Ovary (tissue), 10 donors: ENCODE measurements at places on chromosomes 4 and X.
A peak's percentile ranks its signal among the peaks of the same experiment; 100 is the strongest.

DNA sequence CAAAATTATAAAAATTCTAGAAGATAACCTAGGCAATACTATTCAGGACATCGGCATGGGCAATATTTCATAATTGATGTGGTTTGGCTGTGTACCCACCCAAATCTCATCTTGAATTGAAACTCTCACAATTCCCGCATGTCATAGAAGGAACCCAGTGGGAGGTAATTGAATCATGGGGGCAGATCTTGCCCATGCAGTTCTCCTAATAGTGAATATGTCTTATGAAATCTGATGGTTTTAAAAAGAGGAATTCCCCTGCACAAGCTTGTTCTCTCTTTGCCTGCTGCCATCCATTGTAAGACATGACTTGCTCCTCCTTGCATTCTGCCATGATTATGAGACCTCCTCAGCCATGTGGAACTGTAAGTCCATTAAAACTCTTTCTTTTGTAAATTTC, 77.7 kb downstream of the DDX60 start:
- DNase-seq = no peak

DNA sequence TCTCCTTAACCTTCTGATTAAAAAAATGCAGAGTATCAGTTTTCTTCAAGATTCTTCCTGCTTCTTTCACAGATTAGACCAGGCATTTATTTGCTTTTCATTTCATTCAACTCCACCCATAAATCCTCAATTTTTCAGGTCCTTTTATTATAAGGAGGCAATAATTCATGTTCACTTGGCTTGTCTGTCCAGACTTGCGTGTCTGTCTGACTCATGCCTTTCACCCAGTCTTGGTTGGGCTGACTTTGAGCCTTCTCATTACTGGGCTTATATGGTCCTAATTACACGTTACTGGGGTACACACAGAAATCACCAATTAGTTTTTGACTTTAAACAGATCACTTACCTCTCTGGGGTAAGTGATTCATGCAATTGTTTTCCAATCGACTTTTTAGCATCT, 48.8 kb upstream of the GALNT7 start:
- no peak for DNase-seq

- no peak for DNase-seq
Observed at GRCh38 chr4:83832110-83832825, 296.4 kb downstream of the GPAT3 start.

DNA sequence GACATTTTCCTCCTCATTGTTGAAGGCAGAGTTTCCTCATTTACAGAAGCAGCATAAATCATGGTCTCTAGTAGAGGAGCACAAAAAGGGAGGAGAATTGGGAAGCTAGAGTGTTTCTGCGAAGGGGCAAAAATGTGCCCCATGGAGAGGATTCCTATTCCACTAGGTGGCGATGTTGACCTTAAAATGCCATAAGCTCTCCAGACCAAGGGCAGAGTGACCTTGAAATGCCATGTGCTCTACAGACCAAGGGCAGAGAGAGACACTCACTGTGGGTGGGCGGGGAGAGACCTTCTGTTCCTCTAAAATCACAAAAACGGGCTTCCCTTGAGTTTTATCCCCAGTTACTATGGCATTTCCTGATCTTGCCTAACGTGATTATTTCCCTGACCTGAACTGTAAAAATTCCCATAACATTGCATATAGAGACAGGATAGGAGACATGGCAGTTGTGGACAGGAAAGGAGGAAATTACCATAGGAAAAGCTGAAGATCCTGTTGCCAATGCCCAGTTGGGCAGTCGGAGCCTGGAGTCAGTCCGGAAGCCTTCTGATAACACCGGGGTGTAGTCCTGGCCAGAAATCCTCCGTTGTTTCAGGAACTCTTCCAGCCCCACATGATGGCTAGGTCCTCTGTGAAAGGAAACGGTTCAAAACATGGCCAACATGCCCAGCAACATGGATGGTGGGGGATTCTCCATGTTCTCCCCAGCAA, 567.7 kb downstream of the MAGEB5 start:
- no peak for DNase-seq

DNA sequence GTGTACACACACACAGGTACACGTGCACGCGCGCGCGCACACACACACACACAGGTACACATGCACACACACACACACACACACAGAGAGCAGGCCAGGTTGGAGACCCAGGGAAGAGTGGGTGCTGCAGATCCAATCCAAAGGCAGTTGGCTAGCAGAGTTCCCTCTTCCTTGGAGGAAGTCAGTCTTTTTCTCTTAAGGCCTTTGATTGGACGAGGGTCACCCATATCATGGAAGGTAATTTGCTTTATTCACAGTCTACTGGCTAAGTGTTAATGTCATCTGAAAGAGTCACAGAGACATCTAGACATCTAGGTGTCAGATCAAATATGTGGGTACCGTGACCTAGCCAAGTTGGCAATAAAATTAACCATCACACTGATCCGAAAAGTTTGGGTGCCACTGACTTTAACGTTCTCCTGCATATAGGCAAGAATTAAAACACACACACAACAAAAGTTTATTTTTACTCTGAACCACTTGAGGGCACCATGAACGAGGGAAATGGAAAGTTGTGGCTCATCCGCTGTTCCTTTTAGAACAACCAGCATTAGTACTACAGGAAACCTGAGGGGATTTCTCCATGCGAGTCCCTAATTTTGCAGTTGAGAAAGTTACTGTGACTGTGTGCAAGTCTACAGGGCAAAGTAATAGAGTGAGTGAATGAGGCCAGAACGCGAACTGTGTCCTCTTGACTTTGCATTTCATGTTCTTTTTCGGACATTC, 66.0 kb upstream of the STOX2 start:
- no peak for DNase-seq

- no peak for DNase-seq
Observed at GRCh38 chr4:153507310-153508073, 41.3 kb downstream of the TMEM131L start.

- no peak for DNase-seq
Observed at GRCh38 chrX:13373431-13374187, 53.8 kb upstream of the ATXN3L start.

GRCh38 chr4:109733728-109734127, 3.9 kb upstream of the PLA2G12A start:
- DNase-seq = no peak

DNA sequence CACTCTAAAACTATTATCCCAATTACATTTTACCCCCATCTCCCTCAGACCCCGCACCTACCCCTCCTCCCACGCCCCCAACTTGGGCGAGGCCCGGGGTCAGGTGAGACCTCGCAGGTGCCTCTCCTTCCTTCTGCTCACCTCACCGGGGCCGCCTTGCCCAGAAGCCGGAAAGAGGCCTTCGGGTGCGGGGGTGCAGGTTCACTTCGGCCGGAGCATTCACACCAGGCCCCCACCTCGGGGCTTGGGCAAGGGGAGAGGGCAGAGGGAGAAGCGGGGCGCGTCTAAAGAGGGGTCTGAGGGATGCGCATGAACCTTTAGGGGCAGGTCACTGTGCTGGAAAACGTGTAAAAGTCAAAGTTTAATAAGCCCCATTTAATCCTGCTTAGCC, 427 bp downstream of the ZNF182 start:
- no peak for DNase-seq

DNA sequence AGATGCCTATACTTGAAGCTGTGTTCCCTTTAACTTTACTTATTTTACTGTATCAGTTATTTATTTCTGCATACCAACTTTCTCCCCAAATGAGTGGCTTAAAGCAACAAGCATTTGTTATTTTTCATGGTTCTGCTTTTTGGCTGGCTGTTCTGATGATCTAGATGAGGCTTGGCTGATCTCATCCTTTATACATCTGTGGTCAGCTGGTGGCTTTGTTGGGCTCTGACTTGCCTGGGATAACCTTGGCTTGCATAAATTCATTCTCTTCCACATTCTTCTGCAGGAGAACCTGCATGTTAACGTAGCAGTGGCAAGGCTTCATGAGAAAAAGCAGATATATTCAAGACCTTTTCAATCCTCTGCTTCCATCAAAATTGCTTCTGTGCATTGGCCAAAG, 1317.6 kb downstream of the ADGRL3 start:
- no peak for DNase-seq

- no peak for DNase-seq
Observed at GRCh38 chrX:8653956-8654355, 78.0 kb downstream of the ANOS1 start.

DNA sequence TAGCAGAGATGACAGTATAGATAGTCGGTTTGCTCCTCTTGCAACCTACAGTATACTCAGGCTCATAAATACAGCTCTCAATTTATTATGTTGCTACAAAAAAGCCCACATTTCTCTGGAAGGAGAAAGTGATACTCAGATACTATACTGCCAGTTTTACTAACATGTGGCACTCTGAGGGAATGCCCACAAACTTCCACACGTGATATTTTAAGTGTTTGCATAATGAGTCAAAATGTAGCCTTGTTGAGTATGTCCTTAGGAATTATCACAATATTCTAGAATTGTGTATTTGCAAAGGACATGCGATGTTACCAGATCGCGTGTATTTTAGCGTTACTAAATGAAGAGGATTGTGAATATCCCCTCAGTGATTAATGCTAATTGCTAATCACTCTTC, 929.1 kb downstream of the STIM2 start:
- no peak for DNase-seq

DNA sequence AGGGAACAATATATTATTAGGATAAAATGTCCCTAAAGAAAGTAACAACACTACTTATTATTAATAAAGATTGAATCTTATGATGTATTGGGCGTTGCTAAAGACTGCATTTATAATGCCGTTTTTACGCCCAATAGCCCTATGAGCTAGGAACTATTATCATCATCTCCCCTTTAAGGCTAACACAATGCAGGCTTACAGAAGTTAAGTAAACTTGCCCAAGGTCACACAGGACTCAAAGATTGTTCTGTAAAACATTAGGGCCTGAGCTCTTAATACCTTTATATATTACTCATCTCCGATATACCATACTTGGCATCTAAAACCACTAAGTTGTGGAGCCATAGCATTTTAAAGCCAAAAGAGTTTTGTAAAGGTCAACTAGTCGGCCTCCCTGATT, 149.5 kb downstream of the FAM13A start:
- DNase-seq = no peak

DNA sequence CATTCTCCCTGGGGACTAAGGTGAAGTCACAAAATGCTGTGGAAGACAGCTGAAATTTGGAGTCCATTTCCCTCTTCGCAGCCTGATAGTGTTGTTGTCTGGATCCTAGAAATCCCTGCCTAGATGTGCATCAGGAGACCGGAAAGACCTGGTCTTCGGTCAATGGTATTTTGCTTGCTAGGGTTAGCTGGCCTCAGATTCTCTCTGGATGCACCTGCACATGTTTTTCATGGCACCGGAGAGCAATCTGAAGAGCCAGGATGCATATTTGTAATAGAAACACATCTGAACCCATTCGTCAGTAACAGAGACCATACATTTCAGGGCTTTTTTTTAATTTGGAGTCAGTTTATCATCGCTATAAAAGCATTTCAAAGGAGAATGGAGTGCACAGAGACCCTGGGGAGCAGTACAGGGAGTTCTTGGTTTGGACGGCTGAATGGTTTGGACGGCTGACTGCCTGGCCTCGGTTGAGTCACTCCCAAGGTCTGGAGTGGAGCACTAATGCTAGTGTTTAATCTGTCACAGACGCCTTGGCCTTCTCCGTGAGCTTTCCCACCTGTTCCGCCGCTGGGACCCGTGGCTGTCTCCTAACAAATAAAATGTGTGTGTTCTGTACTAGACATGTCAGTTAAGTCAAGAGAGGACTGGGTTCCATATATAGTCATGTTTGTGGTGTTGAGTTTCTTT, 7.5 kb upstream of the PDLIM3 start:
- peak; percentile 85 for DNase-seq

GRCh38 chr4:154004016-154004415, 215.1 kb upstream of the SFRP2 start:
- no peak for DNase-seq

DNA sequence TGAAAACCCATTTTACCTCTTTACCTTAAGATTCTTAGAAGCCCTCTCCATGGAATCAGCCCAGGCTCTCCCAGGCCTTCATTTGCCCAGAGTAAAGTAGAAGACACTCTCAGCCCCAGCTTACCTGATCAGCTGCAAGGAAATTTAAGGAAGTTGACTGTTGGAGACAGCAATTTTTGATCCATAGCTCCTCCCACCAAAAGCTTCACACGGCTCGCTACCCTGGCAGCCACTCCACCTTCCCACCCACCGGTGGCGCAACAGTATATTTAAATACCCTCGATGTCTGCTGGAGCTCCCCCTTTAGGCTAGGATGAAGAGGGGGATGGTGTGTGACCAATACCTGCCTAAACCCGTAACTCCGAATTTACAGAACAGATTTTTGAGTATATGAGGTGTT, 75.4 kb downstream of the MBNL3 start:
- no peak for DNase-seq

- DNase-seq = no peak
Observed at GRCh38 chr4:103719105-103719829, 518 bp downstream of the TACR3 start.

DNA sequence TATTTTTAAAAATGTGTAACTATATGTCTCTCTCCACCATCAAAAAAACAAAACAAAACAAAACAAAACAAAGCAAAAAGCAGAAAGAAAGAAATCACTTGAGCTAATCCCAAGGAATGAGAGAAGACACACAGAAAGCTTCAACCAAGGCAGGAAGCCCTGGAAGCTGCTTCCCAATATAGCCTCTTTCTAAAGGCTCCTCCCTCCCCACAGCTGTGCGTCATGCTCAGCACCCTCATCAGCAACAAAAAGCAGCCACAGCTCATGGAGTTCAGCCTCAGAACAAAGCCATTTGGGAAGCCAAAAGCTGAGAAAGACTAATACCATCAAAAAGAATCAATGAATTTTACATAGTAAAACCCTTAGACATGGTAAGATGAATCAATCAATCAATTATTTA, 501.6 kb upstream of the SMIM31 start:
- DNase-seq = no peak

GRCh38 chrX:147537172-147537571, 374.5 kb upstream of the FMR1 start:
- DNase-seq = no peak

GRCh38 chr4:68358988-68359387, 9.1 kb upstream of the YTHDC1 start:
- no peak for DNase-seq

GRCh38 chr4:153084224-153084979, 119.8 kb upstream of the TRIM2 start:
- DNase-seq = no peak

DNA sequence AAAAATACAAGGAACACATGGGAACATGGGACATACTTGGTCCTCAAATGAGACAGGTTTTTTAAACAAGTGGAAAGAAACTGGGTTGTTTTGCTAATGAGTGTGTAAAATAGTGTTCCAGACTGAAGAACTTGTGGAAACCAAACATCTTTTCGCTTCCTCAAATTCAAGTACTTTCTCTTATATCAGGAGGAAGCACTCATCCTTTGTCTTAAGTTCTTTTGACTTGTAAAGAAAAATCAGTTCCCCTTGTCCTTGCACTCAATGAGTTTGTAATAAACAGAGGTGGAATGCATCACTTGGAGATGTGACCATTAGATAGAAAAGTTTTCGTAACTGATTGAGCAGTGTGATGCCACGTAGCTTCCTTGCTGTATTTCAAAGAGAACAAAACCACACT, 101.1 kb downstream of the PHOX2B start:
- no peak for DNase-seq

DNA sequence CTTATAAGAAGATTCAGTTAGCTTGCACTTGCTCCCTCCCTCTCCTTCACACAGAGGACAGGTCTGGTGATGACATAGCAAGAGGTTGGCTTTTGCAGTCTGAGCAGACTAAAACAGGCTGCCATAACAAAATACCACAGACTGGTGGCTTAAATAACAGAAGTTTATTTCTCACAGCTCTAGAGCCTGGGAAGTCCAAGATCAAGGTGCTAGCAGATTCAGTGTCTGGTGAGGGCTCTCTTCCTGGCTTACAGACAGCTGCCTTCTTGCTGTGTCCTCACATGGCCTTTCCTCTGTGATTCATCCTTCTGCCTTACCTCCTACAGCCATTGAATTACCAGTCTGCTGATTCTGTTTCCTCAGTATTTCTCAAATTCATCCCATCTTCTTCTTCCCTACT, 13.1 kb downstream of the RP2 start:
- DNase-seq = no peak
